NCI-H460 (cell line): ENCODE measurements at places on chromosomes 4 and X.
A peak's percentile ranks its signal among the peaks of the same experiment; 100 is the strongest.

GRCh38 chrX:153469811-153470410, 465 bp downstream of the HAUS7 start:
- no peak for DNase-seq

DNA sequence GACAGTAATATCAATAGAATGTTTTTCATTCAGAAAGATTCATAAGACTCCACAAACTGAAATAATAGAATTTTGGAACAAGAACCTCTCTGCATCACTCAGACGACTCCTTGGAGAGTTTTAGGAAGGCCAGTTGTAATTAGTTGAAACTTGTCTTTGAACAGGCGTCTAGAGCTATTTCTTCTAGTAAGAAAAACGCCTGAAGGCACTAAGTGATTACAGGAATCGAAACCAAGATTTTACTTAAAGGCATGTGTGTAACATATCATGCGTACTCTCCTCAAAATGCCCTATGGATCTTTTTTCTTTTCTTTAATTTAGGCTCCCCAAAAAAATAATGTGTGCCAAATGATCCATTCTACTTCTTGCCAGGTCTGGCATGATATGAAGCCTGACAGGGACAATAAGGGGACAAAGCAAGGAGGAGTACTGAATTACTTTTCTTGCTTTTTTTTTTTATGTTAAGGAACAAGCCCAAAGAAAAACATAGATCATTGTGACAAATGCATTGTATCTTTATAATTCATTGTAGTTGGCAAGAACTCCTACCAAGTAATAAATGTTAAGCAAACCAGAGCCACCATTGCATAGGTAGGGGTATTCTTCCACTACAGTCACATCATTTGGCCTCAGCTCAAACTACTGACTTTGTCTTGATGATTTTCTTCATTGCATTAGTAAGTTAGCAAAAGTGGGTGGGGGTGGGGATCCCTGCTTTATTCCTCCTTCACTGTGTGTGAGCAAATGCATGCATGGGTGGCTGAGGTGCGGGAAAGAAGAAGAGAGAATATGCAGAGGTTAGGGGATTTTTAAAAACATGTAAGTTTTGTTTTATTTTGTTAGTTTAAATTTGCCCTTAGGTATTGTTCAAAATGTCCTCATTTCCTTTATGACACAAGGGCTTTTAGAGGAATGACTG, 79.9 kb upstream of the ATOH1 start:
- no peak for DNase-seq

GRCh38 chr4:6333301-6334202, 63.9 kb downstream of the WFS1 start:
- no peak for DNase-seq

DNA sequence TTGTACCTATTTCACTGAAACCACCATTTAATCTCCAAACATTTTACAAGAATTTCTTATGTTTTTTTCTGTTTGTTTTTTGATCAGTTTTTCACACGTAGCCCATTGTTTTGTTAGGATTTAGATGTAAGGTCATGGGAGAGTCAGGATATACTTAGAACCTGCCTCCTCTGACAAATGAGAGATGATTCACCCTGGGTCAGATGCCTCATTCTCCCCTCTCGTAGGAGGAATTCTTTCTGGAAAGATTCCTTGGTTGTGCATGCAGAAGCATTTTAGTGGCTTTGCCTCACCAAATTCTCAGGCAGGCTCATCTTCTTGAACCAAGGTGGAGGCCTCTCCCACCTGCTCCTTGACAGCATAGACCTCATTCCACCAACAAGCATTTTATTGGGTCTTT, 599.3 kb downstream of the SPRY1 start:
- DNase-seq = no peak

DNA sequence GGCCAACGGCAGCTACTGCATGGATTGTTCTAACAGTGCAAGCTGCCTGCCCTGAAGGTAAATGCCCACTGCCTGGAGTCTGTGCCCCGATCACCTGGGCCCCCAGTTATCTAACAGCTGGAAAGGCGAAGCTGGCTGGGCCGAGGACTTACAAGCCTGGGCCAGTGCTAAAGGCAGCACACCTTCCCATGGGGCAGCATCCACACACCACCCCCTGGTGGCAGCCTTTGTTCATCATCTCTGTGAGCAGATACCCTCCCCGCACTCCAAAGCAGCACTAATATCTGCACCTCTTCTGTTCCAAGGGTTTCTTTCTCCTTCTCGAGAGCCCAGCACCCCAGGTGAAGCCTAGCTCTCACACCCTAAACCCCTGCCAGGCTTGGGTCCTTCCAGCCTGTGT, 7.6 kb downstream of the SLC2A9 start:
- DNase-seq = peak; percentile 32

GRCh38 chr4:110074570-110074969, 123.8 kb downstream of the ELOVL6 start:
- no peak for DNase-seq

- DNase-seq = no peak
These were observed 99.7 kb downstream of the MMRN1 start for GRCh38 chr4:89994176-89994873.

- no peak for DNase-seq
These were observed 111.0 kb downstream of the EPHA5 start for GRCh38 chr4:65559270-65559669.

- no peak for DNase-seq
These were observed 152.8 kb upstream of the CXorf51A start for GRCh38 chrX:146967306-146967705.

GRCh38 chrX:108442901-108443464, 3.3 kb downstream of the COL4A5 start:
- DNase-seq = no peak

DNA sequence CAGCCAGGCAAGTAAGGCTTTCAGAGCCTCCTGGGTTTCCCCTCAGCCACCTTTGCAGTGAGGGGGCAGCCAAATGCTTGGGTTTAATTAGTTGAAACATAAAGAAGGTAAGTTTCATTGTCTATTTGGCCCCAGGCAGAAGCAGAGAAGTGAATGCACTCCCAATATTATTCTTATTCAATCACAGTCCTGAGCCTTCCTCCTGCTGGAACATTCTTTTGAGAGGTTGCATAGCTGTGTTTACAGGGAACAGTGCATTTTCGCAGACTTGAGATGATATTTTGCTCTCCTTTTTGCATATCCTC, 13.9 kb downstream of the SLC2A9 start:
- no peak for DNase-seq

DNA sequence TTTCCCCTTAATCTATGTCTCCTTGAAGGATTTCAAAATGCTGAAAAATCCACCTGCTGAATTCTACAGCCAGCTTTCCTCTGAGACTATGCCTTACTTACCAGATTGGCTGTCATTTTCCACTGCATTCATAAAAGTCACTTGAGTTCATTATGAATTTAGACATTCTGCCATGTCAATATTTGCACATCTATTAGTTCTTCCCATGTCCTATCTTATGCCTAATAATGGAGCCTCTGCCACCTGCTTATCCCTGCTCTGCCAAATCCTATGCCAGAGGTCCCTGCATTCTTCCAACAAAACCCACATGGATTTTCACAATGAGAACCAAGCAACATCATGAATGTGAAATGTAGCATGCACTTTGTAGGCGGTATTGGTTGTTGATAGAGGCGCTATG, 42.6 kb downstream of the GASK1B start:
- DNase-seq = no peak

GRCh38 chrX:319579-320125, 1.1 kb upstream of the GTPBP6 start:
- DNase-seq = no peak

- DNase-seq = no peak
These were observed 2.7 kb downstream of the GASK1B start for GRCh38 chr4:158169931-158170690.

DNA sequence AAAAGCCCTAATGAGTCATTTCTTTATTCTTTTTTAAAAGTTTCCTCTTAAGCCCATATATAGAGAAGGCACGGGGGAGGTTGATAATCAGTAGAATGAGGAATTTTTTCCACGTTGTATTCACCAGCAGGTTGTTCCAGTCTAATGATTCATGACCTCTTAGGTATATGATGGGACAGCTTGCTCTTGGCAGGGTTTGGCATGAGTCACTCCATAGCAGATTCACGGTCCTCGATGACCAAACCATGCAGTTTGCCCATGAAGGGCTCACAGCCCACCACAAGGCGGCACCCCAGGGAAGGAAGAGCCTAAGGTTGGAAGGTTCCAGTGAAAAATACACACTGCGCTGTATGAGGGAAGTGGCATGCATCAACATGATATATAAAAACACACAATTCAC, 623.8 kb upstream of the DIPK2B start:
- peak; percentile 56 for DNase-seq

DNA sequence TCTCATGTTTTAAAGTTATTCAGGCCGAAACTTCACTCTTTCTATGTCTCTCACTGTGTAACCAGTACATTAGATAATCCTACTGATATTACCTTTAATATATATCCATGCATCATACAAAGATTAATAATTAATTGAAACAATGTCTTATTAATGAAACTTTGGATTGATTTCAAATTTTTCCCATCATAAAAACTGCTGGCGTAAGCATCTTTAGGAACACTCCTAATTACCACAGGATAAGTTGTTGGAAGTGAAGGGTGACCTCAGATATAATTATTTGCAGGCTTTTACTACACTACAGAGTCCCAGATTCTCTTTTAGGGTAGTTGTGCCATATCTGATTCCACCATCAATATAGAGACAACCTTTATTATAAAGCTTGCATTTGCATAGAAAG, 181.3 kb upstream of the SFRP2 start:
- no peak for DNase-seq

DNA sequence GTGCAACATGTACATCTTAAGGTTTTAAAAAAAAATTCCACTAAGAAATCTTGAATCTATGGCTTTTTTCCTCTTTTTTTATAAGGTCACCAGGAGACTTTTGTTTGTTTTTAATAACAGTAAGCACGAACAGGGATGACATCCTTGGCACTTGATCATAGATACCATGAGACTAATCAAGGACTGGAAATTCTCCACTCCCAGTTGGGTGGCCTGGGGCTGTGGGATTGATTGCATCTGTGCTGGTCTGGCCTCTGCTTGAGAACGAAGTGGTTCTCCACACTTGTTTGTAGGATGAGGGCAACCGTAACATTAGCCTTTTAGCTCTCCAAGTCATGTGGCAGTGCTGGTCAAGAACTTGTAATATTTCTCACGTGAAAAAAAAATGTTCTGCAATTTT, 35.4 kb downstream of the SNX25 start:
- no peak for DNase-seq

- peak; percentile 33 for DNase-seq
These were observed 108.1 kb downstream of the ATG4A start for GRCh38 chrX:108199691-108200090.

DNA sequence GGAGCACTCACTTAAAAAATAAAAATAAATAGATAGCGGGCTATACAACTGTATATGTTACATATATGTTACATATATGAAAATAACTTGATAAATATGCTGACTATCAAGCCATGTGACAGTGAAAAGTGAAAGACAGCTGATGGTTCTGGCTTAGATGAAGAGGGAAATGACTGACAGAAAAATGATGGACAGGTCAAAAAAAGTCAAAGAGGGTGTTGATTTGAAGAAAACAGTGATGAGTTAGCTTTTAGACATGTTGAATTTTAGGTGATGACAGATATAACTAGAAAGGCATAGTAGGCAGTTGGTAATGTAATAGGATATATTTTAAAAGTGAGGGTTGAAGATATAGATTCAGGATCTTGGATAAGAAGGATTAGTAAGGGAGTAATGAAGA, 37.8 kb downstream of the FBXO8 start:
- no peak for DNase-seq

- no peak for DNase-seq
These were observed 96.3 kb downstream of the TMA16 start for GRCh38 chr4:163590619-163591264.
